ENCODE measurements at places on chromosomes 6 and 20.

GRCh38 chr6:31686483-31686882, 5.6 kb upstream of the LY6G5C start:
- no peak for DNase-seq

DNA sequence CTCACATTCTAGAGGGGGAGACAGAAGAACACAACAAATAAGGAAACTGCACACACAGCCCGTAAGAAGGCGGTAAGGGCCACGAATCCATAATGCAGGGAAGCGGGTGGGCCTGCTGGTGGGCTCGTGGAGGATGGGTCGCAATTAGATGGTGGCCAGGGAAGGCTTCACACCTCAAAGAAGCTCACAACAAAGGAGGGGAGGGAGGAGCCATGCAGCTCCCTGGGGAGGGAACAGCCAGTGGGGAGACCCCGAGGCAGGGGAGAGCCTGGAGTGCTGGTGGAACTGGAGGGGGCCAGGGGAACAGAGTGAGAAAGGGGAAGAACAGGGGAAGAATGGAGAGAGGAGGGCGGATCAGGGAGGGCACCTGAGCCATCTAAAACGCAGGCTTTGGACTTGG, 13.4 kb downstream of the SRC start:
- DNase-seq = no peak

GRCh38 chr20:312067-312466, 13.3 kb upstream of the SOX12 start:
- DNase-seq = no peak

DNA sequence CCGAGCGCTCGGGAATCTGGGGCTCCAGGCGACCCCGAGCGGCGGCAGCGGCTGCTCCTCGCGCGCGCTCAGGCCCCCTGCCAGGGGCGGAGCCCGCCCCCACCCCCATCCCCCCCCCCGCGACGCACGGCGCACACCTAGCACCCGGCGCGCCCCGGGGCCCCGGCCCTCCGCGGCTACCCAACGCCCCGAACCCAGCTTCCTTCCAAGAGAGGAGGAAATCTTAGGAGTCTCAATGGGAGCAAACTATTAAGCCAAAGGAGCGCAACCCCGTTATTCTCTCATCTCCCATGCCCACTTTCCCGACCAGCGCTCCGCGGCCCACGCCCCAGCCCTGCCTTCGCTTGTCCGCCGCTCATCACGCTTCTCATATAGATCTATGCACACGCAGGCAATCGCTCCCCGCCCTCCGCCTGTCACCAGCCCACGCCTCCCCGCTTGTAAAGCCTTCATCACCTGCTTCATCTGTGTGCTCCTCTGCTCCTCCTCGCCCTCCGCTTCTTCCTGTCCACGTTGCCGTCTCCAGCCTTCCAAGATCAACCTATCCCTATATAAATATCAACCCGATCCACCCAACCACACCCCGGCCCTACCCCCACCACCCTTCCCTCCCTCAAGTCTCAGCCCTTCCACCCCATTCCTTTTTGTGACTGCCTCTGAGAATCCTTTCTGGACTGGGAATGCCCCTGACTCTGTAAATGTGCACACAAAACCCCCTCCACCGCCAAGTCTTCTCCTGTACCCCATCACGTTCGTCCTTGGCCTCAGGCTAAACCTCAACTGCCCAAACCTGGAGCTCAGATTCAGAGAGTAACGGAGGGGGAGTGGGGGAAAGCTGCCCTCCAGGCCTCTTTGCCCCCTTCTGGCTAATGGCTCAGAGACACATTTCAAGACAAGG, at the start of gene DLK2:
TSS of gene DLK2 (minus strand) at position 18 of the 898 bp plus-strand sequence. CDS start 723 bp downstream, outside the sequence.
- DNase-seq = peak; percentile 44

- DNase-seq = no peak
These were observed 3.4 kb downstream of the MBOAT1 start for GRCh38 chr6:20208687-20209378.

DNA sequence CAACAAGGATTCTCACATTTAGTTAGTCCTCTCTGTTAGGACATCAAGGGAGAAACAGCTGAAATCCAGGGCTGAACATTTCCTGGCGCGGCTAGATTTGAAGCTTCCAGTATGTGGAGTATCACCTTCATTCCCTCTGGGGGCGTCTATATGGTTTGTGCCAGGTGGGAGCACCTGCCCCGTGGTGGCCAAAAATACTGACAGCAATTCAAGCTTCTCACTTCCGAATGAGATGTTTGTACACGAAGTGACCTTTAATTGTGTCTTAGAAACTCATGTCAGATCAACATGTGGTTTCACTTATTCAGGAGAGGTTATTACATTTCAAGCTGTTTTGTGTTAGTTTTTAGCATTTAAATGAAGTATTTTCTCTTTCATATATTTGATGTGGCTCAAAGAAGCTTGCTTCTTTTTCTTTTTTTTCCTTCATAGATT, 67.3 kb upstream of the ZNF217 start:
- peak; percentile 55 for DNase-seq

GRCh38 chr6:16623029-16623653, 138.1 kb downstream of the ATXN1 start:
- no peak for DNase-seq

DNA sequence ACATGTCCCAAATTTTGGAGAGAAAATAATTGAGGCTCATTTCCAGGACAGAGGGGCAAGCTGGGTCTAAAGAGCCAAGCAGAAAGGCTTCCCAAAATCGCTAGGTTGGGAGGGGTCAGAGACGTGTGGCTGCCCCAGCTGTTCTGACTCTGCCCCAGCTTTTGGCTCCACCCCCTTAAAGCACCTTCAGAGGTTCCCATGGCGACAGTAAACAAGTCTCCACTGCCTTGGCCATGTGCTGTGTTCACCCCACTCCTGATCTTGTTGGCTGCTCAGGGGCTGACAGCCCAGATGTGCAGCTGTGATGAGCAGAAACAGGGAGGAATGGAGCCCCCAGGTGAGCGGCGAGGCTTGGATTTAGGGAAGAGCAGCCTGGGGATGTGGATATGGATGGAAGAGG, 72.8 kb upstream of the SPTLC3 start:
- DNase-seq = no peak

- no peak for DNase-seq
These were observed 84.4 kb upstream of the ID4 start for GRCh38 chr6:19752746-19753145.

DNA sequence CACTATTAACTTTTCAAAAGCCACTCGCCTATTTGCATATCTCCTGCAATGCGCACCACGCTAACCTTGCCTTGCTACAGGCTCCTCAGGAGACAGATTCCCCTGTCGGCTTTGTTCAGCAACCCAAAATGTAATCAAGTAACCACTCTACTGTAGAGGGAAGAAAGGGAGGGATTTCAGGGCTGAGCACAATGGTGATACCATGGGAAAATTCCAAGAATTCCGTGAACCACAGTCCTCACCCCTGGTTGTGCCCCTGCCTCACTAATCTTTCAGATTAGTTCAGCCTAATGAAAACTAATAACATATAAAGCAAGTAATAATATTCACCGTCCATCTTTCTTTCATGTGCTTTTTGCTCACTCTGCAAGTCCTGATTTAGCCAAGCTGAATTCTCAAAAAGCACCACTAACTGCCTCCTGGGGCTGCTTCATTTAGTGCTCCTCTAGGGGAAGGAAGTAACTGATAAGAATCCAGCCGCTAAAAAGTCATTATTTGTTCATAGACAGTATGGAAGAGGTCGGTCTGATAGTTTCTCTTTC, 6.6 kb downstream of the CITED2 start:
- DNase-seq = no peak

GRCh38 chr6:170160031-170160627, 130.7 kb downstream of the DLL1 start:
- DNase-seq = no peak

GRCh38 chr20:11302436-11302835, 615.3 kb upstream of the BTBD3 start:
- DNase-seq = no peak

GRCh38 chr6:157982102-157982562, 469 bp downstream of the SYNJ2 start:
- DNase-seq = peak; percentile 64

DNA sequence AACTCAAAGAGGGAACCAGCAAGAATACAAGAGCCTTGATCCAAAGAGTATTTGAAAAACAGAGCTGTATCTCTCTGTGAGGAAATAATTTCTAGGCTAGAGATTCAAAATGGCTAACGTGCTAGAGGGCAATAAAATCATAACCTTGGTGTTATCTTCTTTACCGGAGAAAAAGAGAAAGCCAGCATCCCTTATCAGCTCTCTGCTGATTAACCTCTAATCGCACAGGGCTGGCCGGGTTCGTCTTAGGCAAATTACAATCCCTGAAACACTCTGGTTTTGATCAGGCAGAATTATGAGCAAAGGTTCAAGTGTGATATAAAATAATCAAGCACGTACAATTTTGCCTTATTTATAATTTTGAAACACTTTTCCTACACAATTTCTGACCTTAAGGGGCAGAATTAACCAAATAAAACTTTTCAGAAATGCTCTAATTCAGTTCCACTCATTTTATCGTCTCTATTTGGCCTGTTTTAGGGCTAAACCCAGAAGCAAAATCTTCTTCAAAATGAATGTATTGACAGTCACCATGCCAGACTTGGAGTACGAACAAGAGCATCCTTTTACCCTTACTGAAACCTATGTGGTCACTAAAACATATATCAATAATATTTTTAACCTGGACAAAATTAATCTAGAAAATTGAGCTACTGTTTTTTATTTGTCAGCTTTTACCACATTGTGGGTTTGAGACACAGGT, 13.7 kb downstream of the PSMB9 start:
- DNase-seq = no peak

- no peak for DNase-seq
These were observed 6.2 kb downstream of the SS18L1 start for GRCh38 chr20:62149532-62150309.

DNA sequence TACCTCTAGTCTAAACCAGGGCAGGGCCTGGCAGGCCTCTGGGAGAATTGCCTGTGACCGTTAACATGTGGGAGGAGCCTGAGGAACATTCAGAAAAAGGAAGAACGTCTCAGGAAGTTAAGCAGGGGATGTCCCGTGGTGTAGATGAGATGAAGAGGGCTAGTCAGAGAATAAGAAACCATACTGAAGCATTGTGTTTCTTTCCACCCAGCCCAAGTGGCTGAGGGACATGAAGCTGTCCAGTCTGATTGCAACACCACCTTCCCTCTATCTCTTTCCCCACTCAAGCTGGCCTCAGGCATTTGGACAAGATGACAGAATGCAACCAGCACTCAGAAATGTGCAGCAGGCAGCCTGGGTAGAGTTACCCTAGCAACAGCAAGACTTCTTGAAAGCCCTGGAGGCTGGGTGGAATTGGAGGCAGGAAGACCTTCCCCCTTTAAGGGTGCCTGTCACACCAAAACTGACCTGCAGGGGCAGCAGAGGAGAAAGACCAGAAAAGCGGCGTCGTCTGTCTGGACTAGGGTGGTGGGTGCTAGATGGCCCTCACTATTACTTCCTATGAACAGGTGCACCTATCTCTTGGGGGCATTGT, 186.1 kb downstream of the UNC5CL start:
- no peak for DNase-seq
